Dorsolateral prefrontal cortex (tissue), 122 donors: ENCODE measurements at places on chromosomes 4 and X.

- DNase-seq: no peak
Measured at GRCh38 chrX:15373976-15374375, 10.2 kb downstream of the VEGFD start.

DNA sequence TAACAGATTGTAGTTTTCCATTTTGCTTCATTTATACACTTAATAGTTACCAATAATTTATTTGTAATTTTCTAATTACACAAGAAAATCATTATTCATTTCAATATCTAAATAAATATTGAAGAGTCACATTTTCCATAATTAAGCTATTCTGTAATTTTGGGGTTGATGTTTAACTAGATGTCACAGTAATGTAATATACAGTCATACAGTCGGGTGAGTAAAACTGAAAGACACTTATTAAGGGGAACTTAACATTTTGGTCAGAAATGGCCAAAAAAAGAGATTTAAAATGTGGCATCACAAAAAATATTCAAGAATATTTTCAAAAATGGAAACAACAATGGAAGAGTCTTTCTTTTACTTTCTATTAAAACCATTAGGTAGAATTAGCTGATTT is 1080.3 kb downstream of the ARAP2 start:
- no peak for DNase-seq

- DNase-seq: no peak
Measured at GRCh38 chr4:17272154-17272553, 239.7 kb downstream of the QDPR start.

DNA sequence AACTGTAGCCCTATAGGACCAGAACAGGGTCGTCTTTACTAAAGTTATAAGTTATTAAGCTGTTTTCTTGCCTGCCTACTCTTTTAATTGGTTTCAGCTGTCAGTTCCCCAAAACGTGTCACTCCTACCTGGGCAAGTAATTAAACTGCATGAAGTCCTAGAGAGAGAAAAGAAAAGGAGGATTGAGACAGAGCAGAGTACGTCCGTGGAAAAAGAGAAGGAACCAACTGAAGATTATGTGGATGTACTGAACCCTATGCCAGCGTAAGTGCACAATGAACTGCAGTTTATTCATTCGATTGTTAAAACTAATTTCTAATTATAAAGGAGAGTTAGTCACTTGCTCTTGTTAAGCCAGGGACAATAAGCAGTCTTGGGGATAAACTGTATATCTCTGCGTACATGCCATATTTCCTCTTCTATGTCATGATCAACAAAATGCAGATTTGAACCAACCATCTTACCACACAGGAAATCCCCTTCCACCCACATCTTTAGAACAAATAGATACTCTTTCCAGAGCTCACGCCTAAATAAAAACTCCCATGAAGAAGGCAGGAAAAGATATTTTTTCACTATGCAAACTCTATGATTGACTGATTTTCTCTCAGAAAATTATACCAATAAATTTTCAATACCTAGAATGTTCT is 22.8 kb downstream of the STAP1 start:
- DNase-seq: no peak

GRCh38 chrX:35841872-35842271 is 43.7 kb downstream of the MAGEB16 start:
- no peak for DNase-seq

GRCh38 chr4:180695851-180696250 is 1547.4 kb upstream of the TENM3 start:
- DNase-seq: no peak
